Coronary artery (tissue), 2 donors: ENCODE measurements at places on chromosomes 1 and 21.

- DNase-seq, result no peak
These were observed at the start of gene GBP3 for GRCh38 chr1:89022167-89022959. GBP3 (minus strand) TSS chr1:89022866; CDS start chr1:89020721, 2,145 bp downstream.

DNA sequence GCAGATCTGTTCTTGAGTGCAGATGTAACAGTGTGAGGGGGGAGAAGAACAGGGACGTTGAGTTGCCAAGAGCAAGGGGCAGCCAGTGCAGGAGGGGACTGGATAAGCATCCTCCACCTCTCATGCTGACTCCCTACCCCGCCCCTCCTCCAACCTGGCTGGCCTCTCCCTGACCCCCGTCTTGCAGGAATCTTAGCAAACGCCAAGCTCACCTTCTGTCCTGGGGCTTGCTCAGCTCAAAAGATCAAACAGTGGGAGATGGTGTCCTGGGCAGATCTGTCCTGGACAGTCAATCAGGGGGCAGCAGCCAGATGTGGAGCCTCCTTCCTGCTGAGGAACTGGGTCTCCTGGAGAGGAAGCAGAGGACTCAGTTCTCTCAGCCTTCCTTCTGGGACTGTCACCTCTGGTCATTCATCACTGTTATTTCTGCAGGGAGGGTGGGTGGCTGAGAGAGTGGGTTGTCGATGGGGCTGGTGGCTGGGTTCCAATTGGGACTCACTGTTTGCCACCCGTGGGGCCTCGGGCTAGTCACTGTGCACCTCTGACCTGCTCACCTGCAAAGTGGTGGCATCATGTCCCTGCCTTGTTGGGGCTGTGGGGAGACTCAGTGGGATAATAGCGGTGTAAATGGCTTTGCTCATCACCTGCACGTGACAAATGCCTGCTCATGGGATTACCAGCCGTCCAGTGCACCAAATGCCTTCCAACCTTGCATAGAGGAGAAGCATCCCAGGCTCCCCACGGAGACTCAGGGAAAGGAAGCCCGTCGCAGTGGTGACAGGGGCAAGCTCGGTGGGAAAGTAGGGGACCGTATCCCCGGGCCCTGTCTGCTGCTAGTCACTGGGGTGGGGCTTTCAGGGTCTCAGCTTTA, 154.4 kb downstream of the PTPRU start:
- peak; percentile 50 for DNase-seq

- DNase-seq, result no peak
These were observed 31.0 kb downstream of the ILDR2 start for GRCh38 chr1:166944186-166944967.

DNA sequence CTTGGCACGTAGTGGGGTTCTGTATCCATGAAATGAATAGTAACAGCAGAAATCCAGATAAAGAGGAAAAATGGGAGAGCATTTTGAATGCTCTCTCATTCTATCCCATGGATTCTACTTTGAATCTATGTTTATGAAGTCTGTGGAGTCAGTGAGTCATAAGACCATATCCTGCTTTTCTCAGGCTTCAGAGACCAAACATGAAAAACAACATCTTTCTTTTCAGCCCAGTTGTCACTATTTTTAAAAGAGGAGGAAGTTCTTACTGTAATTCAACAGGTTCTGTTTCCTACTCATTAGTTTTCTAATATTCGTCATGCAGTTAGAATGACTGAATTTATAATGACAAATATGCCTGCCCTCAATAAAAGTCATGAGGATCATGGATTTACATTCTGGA, 39.4 kb upstream of the CD55 start:
- no peak for DNase-seq

DNA sequence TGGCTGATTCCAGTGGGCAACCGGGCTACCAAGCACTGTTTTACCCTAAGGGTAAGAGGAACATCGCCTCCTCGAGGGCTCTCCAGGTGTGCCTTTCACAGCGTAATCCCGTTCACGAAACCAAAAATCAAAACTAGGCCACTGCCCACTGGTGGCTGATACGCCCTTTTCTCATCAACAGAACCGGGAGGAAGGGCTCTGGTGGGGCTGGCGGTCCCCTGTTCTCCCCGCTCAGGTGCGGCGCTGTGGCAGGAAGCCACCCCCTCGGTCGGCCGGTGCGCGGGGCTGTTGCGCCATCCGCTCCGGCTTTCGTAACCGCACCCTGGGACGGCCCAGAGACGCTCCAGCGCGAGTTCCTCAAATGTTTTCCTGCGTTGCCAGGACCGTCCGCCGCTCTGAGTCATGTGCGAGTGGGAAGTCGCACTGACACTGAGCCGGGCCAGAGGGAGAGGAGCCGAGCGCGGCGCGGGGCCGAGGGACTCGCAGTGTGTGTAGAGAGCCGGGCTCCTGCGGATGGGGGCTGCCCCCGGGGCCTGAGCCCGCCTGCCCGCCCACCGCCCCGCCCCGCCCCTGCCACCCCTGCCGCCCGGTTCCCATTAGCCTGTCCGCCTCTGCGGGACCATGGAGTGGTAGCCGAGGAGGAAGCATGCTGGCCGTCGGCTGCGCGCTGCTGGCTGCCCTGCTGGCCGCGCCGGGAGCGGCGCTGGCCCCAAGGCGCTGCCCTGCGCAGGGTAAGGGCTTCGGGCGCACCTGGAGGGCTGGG, at the start of gene IL6R:
Gene IL6R (plus strand): TSS at position 360 of the 763 bp plus-strand sequence. CDS start 287 bp downstream, at position 647.
- peak; percentile 98 for DNase-seq

DNA sequence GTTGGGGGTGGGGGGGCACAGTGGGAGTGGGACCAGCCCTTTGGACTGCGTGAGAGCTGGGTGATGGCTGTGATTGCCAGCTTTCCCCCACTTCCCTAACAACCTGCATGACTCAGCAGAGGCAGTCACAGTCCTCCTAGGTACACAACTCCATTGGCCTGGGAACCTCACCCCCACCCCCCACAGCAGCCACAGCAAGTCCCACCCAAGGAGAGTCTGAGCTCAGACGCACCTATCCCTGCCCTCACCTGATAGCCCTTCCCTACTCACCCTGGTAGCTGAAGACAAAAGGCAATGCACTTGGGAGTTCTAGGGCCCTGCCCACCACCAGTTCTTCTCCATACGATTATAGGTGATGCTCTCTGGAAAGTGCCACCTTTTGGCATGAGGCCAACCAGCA, 188.9 kb downstream of the ZNF648 start:
- no peak for DNase-seq

- DNase-seq, result no peak
These were observed 10.2 kb downstream of the A3GALT2 start for GRCh38 chr1:33310702-33311101.

DNA sequence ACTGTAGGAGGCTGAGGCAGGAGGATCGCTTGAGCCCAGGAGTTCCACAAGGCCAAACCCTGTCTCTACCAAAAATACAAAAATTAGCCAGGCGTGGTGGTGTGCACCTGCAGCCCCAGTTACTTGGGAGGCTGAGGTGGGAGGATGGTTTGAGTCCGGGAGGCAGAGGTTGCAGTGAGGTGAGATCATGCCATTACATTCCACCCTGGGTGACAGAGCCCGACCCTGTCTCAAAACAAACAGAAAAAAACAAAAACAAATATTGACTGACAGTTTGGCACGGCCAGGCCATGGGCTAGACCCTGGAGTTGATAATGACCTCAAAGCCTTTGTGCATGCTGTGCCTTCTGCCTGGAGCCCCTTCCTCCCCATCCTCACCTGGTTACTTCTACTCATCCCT, 19.2 kb upstream of the RSPO1 start:
- DNase-seq, result no peak

DNA sequence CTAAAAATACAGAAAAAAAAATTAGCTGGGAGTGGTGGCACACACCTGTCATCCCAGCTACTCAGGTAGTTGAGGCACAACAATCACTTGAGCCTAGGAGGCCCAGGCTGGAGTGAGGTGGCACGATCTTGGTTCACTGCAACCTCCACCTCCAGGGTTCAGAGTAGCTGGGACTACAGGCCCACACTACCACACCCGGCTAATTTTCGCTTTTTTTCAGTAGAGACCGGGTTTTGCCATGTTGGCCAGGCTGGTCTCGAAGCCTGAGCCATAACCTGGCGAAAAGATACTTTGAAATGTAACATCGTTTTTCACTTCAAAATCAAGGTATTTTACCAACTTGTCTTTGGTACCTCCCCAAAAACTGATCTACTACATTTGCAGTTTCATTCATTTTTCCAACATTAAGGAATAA, 6.1 kb downstream of the GAS5 start:
- DNase-seq, result no peak

- DNase-seq, result no peak
These were observed 90.7 kb downstream of the IGSF21 start for GRCh38 chr1:18198260-18198659.

DNA sequence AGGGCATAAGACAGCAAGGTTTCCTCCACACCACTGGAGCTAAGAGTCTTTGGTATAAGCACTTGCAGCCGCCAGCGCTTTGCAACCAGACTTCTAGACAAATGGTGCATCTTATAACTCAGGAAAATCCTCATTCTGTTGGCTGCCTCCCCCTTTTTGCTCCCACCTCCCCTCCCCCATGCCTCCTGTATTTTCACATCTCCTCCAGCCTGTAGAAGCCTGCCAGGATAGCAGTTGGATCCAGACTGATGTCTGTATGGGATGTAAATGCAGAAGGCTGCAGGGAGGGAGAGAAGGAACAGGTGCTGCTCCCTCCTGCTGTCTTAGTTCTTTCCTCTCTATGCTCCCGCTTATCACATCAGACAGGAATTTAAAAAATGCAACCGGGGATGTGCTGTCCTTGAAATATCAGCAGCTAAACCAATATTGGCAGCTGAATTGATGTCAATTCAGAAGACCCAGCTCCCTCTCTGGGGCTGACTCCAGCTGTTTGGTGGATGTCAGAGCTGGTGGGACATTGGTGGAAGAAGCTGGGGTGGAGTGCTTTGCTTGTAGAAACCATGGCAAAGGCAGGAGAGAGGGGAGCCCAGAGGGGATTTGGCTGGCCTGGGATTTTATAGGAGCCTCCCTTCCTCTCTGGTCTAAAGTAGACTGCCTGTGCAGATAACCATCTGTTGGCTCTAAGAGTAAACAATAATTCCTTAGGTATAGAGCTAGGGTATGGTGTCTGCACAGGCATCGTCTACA, 53.5 kb downstream of the NFASC start:
- DNase-seq, result no peak

GRCh38 chr1:12585951-12586942, 31.8 kb downstream of the DHRS3 start:
- no peak for DNase-seq

- DNase-seq, result no peak
These were observed 562 bp downstream of the SYTL1 start for GRCh38 chr1:27342391-27342777.

- DNase-seq, result no peak
These were observed 224.4 kb downstream of the VAV3 start for GRCh38 chr1:107740579-107740978.

DNA sequence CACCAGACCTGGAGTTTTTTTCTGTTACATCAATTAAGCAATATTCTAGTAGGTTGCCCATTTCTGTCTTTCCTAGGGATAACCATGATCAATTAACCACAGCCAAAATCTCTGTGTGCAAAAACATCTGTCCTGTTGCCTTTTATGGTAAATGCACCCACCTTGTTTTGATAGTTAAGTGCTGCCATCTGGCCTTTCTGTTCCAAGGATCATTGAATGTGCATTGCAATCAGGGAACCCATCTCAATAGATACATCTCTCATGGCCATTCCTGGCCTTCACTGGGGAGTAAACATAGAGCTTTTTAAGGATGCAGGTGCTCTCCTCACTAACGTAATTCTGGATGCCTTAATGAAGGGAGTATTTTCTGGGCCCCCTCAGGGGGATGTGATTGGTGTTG, 111.8 kb upstream of the KIAA1614 start:
- DNase-seq, result no peak

DNA sequence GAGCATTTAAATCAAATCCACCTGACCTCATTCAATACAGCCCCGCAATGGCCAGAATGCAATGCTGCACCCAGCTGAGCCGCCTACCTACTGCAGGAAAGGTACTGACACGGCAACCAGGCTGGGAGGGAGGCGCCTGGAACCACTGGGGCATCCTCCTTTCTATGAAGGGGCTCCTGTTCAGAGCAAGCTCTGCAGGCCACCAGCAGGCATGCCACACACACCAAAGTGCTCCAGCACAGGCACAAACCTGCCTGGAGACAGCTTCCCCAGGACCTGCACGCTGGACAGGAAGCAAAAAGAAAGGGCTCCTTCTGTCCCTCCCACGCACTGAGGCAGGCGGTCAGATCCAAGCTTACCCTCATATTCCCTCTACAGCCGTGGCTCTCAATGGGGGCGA, 21.2 kb downstream of the CTNNBIP1 start:
- no peak for DNase-seq

- no peak for DNase-seq
These were observed 32.6 kb upstream of the TLR5 start for GRCh38 chr1:223175633-223176032.

- no peak for DNase-seq
These were observed 128.1 kb upstream of the BCL9 start for GRCh38 chr1:147413110-147413605.

DNA sequence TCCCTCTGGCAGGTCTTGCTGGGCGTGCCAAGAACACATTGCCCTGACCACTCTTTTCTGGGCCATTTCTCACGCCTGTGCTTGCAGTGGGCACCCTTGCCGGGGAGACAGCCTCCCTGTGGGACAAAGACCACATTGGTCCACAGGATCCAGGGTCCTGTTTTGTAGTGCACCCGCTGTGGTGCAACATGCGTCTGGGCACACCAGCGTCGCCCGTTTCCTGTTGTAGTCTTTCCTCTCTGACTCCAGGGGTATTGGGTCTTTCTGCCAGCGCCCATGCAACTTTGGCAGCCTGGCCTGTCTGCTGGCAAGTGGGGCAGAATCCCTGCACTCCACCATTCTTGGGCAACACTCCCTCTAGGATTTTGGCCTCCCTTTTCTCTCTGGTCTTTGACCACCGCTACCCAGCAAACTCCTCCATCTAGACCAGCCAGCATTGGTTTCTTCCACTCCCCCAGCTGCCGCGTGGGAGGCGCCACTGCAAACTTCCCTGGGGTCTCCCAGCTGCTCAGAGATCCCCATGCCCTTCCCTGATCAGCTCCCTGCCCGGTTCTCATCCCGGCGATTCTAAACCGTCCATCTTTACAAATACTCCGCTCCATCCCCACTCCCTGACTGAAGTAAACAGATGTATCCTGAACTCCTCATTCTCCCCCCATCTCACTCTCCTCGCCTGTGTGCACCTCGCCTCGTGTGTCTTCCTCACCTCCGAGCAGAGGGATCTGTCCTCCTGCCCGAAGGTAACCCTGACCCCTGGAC, 1.2 kb upstream of the TPRG1L start:
- DNase-seq, result no peak

- peak; percentile 41 for DNase-seq
These were observed 521.8 kb downstream of the PTPRU start for GRCh38 chr1:29757866-29758780.

DNA sequence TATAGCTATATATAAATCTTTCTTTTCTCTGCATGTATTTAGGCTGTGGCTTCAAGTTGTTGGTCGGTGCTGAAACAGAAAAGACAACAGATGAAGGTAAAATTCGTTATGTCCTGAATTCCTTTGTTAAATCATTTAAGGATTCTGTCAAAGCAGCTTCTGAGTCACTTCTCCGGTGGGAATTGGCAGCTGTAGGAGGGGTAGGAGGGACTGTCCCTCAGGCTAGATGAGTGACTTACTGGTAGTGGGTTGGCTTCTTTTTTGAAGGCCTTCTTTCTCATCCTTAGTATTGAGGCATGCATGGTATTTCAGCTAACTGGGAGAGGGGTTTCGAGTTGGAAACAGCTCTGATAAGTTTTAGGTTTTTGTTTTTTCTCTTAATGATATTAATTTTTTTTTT, 22.1 kb upstream of the NEXN start:
- no peak for DNase-seq
